ENCODE measurements at places on chromosomes 1 and 21. TPM values are rescaled to one million over a fixed set of nuclear protein-coding genes. Genes with fewer than 3 reads are reported as not detected.

The EPHA2 gene
- not detected for total RNA-seq

The ACKR1 gene
- total RNA-seq: not detected

The RNU1-1 gene
- 3,852 TPM for total RNA-seq

The PTPN22 gene
- 48.6 TPM for total RNA-seq

The TRIM62 gene
- total RNA-seq: 14.8 TPM

The KCNA3 gene
- total RNA-seq: 83.6 TPM

The SPOCD1 gene
- total RNA-seq: not detected
